ENCODE measurements at places on chromosomes 12 and 14.

GRCh38 chr12:2970744-2971143 is 11.5 kb downstream of the TEAD4 start:
- no peak for DNase-seq

DNA sequence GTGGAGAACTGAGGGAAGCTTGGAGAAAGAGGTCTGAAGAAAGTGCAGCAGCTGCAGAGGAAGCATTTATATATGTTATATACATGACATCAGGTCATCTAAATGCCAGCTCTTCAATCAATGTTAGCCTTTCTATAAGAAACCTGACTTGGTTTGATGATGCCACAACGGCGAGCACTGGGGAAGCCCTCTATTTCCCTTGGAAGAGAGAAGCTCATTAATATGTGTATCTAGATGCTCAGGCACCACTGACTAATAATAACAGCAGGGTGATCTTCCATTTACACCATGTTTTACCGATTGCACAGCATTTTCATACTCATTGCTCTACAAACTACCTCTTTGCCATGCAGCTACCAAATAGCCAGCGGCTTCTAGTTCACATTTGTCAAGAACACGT is 811 bp downstream of the ACYP1 start:
- DNase-seq = no peak

DNA sequence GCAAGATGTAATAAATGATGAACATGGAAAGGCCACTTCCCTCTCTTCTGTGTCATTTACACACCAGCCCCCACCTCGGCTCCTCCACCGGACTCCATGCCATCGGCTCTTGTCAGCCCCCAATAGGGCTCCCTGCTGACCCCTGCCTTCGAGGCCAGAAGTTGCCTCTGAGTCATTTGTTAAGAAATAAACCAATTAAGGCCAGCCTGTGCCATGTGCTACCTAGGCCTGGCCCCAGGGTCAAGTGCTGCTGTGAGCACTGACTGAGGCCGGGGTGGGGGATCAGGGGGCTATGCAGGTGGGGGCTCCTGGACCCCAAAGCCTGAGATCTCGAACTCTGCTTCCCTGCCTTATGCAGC is 53.2 kb downstream of the TESC start:
- DNase-seq = no peak

DNA sequence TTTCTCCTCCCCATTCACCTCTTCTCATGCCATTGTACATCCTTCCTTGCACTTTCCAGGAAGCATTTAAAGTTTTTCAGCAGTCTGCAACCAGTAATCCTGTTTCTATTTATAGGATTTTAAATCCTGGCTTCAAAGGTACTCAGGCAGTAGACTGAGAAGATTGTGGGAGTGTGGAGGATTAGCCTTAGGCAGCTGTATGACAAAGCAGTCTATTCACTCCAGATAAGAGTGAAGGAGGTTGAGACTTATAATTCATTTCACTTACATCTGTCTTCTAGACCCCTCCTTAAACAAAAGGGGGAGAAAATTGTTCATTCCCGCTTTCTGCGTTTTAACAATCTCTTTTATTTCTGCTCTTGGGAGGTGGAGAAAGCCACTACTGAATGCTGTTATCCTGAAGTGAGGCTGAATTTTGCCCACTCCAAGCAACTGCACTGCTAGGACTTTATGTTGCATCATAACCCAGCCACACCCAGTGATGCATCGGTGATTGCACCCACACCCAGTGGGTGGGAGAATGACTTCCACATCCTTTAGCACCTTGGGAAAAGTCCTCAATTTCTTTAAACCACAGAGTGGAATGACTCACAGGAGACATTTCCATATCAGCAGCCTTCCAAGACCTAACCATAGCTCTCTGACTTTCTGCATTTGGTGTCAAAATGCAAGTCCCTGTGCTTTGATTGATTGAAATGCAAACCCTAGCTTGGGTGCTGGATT is 382.5 kb upstream of the ATP2B1 start:
- DNase-seq = no peak

DNA sequence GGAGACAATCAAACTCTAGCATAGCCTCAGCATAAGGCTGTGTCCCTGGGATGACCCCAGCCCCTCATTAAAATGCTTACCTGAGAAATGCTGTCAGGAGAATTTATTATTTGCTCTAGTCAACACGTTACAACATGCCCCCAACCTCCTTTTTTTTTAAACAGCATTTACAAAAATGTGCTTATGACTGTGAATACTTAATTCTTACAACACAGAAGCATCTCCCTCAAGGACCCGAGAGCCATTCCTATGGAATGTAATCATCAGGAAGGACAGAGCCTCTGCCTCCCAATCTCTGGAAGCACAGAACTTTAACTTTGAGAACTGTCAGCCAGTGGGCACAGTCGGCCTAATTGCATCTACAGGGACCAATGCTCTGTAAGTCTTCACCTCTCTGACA is 136.6 kb upstream of the OVCH1 start:
- no peak for DNase-seq

DNA sequence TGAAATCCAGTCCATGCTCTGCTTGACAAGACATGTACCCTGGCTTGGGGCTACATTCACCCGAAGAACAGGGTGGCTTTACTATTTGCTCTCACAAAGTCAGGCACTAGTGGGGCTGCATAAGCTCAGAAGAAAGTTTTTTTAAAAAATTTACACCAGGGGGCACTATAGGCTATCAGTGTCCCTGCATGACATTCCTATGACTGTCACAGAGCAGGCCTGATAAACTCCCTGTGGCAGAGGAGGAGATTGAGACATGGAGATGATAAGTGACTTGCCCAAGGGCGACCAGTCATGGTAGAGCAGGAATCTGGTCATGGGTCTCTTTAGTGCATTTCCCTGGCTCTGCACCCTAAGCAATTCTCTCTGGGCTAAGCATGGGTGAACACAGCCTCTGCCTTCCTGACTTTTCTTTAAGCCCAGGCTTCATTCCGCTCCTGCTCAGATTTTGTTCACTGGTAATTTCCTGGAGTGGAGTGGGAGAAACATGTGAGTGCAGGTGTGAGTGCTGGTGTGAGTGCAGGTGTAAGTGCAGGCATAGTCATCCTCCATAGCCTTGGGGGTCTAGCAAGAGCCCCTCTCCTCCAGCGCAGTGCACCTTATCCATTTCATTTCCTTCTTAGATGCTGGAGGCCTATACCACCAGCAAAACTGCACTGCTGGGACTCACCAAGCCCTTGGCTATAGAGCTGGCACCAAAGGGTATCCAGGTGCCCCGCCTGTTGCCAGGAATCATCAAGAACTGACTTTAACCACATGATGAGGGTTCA is 91.6 kb downstream of the DHRS2 start:
- no peak for DNase-seq

DNA sequence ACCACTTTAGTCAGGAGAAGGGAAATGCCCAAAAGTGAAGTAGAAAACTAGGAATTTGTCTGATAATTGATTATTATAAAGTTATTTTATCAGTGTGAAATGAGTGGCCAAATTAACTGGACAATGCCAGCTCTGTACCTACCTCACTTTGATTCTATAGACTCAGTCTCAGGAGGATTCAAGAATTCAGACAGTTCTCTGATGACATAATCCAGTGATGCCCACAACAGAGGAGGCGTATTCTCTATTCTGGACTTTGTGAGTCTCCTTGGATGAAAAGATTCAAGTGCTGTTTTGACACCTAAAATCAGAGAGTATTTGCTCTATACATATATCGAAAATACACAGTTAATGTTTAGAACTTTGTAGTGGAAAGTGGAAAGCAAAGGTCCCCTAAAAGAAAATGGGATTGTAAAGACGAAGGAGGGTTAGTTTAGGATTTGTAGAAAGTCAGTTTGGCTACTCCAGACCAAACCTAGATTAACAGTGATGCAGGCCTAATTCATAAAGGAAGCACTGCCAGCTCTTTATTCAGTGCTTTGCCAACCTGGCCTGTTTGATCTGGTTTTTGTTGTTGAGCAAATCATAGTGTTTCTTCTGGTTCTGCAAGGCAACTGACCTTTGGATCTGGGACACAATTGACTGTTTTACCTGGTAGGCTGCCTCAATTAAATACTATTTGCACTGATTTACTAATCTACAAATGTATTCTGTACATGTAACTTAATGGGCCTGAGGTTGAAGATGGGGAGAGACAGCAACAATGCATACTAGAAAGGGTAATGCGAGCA is 67.4 kb downstream of the DAD1 start:
- DNase-seq = no peak

DNA sequence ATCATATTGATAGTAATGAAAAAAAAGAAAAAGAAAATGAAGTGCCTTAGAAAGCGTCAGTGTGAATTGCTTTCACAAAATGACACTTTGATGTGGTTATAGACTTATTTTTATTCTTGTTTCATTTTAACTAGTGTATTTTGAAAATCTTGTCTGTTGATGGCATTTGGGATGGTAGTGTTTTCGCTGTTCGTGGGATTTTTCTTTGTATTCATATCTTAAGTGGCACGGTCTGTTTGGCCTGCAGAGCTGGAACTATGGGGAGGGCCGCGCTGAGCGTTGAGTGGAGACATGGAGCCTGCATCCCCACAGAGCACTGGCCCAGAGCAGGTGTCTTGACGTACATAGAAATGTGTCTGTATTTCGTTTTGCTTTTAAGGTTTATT is 61.6 kb downstream of the WDR20 start:
- DNase-seq = no peak

DNA sequence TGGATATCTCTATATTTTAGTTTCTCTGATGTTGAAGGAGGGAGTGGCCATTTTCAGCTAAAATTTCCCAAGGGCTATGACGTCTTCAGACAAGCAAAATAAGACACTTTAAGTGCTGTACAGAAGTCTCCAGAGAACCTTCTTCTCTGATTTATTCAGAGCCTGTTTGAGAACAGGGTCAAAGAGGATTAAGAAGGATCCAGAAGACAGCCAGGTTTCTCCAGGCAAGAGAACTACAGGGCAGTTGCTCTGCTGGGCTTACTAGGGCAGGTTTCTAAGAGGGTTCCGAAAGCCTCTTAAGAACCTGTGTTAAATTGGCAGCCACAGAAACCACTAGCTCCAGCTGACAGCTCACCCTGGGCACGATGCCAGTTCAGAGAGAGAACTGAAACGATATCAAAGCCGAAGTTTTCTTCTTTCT is 1.2 kb downstream of the MGP start:
- DNase-seq = no peak

DNA sequence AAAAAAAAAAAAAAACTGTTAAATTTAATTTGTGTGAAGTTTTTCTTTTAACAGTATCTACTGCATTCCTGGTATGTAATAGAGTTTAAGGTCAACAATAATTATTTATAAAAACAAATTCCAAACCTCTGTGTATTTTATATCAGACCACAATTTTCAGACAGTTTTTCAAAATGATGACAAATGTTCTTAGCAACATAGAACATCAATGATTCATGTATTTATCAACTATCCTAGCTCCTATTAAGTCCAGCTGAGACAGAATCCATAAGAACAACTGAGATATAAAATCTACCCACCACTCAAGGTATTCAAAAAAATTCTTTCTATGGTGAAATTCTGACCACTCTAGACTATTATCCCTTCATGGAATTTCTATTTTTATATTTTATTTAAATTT is 144.5 kb downstream of the EPS8 start:
- no peak for DNase-seq

GRCh38 chr12:93102312-93102711 is 173.2 kb upstream of the EEA1 start:
- DNase-seq = no peak

GRCh38 chr14:91839749-91840148 is 27.6 kb downstream of the TC2N start:
- no peak for DNase-seq

DNA sequence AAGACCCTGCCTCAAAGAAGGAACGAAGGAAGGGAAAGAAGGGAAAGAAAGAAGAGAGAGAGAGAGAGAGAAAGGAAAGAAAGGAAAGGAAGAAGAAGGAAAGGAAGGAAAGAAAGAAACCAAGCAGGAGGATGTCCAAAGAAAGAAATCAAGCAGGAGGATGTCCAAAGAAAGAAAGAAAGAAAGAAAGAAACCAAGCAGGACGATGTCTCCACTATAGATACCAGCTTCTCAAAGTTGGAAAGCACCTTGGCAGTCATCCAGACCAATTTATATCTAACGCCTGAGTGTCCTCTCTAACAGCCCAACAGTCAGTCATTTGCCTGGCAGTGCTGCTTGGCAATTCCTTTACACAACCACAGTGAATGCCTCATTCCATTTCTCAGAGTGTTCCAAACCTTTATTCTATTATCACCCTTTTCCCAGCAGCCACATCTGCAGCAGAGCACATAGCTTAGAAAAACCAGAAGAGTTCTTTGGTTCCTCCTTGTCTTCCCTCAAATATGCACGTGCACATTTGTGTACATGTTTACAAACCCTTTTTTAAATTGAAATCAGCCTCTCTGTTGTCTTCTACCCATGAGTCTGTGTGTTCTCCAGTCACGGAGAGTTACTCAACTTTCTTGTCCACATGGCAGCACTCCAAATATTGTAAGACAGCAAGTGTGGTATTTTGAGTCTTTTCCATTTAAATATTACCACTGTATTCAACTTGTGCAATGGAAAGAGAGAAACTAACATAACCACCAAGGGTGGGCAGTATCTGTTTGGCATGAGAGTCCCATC is 138.4 kb downstream of the STXBP6 start:
- no peak for DNase-seq

DNA sequence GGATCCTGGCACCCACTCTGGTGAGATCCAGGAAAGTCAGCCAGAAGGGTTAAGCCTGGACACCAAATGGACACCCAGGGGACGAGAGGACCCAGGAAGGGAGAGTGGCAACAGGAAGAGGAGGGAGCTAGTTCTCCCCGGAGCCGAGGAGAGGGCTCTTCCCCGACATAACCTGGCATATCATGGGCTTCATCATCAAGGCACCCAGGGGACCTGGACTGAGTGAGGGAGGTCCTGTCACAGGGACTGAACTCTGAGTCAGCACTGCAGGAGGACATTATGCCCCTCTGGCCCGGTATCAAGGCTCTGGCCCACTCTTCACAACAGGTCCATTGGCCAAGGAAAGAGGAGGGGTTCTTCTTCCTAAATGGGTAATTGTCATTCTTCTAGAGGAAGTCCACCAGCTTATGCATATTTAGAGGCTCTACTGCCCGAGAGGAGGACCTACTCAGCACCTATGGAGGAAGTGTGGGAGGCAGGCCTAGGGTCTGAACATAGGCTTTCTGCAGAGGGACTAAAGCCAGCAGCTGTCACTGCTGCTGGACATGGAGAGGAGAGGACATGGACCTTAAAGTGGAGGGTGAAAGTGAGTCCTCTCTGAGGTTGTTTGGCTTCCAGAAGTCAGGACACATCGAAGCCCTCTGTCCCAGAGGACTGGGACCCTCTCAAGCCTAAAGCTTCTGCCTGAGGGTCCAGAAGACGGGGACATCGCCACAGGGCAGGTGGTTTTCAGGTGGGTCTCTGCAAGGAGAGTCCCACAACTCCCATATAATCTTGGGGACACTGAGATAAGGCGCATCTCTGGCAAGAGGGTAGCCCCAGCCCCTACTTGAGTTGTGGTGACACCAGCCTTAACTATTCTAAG is 18.6 kb downstream of the ISCA2 start:
- no peak for DNase-seq

GRCh38 chr14:58129208-58129607 is 22.8 kb downstream of the ARMH4 start:
- no peak for DNase-seq
